ENCODE measurements at places on chromosomes 4 and X.

GRCh38 chr4:37971202-37971601 is 11.0 kb downstream of the PTTG2 start:
- DNase-seq: no peak

DNA sequence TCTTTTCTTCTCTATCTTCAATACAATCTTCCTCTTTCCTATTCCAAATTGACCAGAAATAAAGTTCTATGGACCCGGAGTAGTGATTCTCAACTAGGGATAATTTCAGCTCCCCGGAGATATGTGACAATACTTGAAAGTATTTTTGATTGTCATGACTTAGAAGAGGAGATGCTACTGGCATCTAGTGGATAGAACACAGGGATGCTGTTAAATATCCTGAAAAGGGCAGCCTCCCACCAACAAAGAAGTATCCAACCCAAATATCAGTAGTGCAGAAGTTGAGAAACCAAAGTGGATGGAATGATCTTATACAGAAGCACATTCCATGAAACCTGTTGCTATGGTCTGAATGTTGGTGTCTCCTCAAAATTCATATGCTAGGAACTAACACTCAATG is 65.7 kb upstream of the NDST3 start:
- DNase-seq: peak; percentile 39

DNA sequence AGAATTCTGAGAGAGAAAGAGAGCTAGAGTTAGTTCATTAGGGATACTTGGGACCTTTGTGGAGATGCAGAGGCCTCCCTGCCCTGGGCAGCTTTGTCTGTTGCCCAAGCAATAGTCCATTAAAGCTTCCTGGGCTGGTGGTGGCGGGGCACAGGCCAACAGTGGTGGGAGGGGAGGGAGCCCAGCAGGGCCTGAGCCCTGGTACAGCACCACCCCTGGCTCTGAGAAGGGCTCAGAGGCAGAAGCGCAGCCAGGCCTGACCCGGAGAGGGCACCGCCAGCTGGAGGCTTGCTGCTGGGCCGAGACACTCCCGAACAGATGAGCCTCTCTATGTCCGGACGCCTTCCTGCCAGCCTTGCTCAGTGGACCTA is 65.3 kb downstream of the EFNB1 start:
- DNase-seq: no peak

DNA sequence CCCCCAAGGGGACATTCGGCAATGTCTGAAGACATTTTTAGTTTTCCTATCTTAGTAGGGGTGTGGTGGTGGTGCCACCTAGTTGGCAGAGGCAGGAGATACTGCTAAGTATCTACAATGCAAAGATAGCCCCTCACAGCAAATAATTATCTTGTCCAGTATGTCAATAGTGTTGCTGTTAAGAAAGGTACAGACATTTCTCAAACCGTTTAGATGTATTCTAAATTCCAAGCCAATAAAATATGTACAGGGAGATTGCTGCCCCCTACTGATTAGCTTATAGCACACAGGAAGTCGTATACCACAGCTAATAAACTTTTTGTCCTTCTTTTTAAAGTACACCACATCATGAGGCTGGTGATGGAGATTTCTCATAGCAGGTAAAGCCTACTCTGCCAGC is 260.5 kb downstream of the TMA16 start:
- DNase-seq: peak; percentile 81

GRCh38 chr4:158442736-158443135 is 78.9 kb upstream of the RXFP1 start:
- no peak for DNase-seq

DNA sequence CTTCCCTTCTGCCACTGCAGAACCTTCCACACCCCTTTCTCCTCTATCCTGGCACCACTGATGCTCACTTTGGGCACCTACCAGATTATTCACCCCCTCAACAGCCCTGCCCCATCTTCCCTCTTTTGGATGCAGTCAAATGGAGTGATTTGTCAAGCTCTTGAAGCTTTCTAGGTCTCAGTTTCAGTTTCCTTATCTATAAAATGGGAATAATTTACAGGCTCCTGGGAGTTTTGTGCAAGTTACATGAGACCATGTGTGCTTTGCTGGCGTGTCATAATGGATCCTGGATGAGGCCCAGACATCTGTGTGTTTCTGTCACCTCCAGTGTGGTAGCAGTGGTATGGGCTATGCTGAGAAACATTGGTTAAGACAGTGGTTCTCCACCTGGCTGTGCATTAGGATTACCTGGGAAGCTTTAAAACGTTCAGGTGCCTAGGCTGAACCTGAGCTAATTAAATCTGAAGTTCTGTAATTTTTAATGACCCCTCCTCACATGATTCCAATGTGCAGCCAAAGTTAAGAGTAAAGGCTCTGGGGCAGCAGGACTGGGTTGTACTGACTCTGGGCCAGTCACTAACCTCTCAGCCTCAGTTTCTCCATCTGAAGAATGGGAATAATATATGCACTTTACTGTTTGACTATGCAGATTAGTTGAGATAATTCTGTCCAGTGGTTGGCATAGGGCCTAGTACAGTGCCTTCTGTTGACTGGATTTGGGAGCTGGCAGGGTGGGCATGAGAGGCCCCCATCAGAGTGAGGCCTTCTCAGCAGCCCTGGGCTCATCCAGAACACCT is 6.8 kb upstream of the MGST2 start:
- DNase-seq: no peak

GRCh38 chrX:132612821-132613564 is 124.2 kb upstream of the MBNL3 start:
- peak; percentile 47 for DNase-seq

DNA sequence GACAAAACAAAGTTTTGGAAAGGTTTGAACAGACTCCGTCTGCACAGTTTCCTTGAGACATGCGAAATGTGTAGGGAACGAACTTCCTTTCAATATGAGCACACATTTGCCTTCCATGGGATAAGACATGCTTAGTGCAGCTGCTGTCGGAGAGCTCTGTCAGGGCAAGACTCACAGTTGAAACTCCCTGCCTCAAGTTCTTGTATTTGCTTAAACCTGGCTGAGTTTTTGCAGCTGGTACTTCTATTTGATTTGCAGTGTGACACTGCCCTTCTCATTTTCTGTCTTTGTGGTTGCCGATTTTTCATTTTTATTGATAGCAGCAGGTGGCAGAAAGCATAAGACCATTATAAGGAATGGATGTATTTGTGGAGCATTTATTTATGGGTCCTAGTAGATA is 18.2 kb upstream of the RHOH start:
- no peak for DNase-seq

DNA sequence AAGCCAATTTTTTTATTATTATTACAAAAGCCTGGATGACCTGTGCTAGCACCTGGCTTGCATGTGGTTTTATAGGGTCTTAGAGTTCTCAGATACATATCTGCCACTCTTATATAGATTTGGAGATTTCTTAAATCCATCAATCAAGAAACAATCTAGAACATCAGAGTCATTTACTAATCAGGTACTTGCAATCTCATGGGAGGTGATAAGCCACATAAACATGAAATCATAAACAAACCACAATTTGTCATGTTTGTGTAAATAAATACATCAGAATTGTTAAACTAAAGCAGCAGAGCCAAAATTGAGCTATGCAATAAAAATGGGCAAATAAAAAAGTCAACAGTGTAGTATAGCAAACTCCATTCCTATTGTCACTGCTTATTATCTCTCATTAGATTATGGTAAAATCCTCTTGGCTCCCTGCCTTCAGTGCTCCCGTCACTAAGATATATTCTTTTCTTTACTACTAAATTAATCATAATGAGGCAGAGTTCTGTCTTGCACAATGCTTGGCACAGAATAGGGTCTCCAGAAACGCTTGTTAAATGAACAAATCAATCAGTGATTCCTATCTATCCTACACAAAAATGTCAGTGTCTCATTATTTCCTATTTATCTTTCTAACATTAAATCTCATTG is 108.7 kb upstream of the TTC29 start:
- DNase-seq: peak; percentile 38
